ENCODE measurements at places on chromosomes 12 and 14.

- no peak for DNase-seq
Observed at GRCh38 chr12:128783129-128783574, 40.6 kb downstream of the SLC15A4 start.

- no peak for DNase-seq
Observed at GRCh38 chr14:55404173-55404854, 7.3 kb downstream of the ATG14 start.

DNA sequence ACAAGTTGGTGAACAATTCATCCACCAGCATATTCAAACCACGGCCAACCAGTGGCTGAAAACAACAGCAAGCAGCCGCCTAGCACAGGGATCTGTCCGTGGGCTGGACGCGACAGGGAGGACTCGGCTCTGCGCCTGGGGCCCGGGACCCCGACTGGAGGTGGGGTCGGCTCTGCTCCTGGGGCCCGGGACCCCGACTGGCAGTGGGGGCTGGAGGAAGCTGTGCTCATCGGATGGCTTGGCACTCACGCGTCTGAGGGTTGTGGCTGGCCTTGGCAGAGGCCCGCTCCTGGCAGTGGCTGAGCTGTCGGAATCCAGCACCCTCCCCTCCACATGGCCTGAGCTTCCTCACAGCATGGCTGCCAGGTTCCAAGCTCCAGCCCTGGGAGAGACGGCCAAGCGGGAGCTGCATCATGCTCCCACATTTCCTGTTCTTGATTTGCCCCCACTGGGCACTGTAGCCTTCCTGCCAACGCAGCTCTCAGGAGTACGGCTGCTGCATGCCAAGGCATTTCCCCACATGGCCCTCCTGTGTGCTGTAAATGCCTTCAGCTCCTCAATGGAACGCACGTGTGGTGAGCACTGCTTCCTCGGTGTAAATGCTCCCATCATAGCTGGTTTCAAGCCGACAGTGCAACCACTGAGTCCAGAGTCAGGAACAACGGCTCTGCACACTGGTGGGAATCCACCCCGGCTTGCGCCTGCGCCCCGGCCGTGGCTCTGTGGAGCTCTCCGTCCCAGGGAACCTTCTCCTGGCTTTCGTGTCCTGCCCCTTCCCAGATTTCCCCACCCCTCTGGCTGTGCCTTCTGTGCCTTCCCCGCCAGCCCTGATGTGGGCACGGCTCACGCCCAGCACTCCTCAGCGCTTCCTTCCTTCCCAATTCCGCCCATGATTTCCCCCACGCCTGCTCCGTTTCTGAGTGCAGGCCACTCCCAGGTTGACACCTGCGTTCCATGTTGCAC is 7.3 kb upstream of the GALNT9 start:
- DNase-seq = no peak

- DNase-seq = no peak
Observed at GRCh38 chr12:93081810-93082165, 152.7 kb upstream of the EEA1 start.

- no peak for DNase-seq
Observed at GRCh38 chr12:107632246-107632645, 53.4 kb upstream of the PWP1 start.

GRCh38 chr12:88957358-88957757 is 377.1 kb upstream of the KITLG start:
- DNase-seq = no peak

DNA sequence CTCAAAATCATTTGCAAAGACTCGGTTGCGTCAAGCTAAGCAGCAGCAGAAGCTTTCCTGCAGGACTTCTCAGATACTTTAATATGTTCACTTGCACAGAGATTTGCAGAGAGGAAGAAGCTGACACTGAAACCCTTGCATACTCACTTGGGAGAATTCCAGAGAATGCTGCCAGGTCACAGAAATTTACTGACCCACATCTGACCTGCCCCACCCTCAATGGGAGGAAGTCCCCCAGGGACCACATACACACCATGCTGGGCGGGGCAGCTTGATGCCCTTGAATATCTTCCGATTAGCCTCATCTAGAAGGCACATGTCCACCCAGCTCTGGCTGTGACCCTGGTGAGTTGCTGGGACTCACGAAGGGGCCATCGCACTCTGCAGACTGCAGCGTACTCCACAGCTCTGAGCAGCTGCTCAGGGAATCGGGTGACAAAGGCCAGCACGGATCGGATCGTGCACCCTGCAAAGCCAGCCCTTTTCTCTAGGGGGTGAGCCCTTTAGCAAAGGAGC is 83.2 kb downstream of the ITPK1 start:
- no peak for DNase-seq

GRCh38 chr14:100669468-100669867 is 57.2 kb upstream of the DLK1 start:
- DNase-seq = peak; percentile 15

DNA sequence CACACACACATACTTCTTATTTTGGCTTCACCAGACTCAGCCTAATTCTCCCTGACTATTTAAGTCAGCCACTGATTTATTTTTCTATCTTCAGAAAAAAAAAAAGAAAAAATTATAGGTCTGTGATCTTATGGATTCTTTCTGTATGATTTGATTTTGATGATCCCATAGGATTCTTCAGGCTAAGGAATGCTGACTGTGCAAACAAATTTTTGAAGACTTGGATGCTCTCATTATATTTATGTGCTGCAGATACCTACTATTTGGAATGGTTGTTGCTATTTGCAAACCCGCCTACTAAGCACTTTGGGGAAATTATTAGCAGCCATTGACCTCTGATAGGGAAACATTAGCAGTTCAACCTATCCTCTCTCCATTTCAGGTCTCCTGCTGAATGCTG is 4.0 kb upstream of the ANO4 start:
- DNase-seq = no peak

GRCh38 chr12:8911606-8912268 is 2.6 kb upstream of the PHC1 start:
- no peak for DNase-seq

DNA sequence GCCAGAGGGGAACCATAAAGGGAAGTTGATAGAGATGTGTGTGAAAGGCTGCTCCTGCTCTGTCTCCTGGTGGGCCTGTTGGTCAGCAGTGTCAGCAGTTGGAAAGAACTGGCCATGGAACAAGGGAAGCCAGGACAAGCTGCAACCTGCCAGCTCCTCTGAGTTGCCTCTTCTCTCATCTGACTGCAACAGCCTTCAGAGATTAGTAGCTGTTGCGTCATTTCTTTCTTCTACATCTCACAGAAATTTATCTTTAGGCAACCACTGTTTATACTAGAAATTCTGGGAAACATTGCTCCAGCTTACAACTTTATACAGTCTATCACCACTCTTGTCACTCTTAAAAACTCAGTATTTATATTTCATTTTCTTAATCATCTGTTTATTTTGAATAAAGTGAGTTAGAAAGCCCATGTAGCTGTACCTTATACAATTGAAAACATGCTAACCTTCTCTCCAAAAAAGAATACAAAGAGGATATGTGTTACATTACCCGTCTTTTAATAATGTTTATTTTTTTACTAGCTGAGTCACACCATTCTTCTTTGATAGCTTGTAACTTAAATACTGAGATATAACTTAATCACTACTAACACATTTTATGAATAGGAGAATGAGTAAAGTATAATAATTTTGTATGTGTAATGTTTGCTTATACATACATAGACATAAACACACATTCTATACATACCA is 224.2 kb downstream of the LRFN5 start:
- no peak for DNase-seq

DNA sequence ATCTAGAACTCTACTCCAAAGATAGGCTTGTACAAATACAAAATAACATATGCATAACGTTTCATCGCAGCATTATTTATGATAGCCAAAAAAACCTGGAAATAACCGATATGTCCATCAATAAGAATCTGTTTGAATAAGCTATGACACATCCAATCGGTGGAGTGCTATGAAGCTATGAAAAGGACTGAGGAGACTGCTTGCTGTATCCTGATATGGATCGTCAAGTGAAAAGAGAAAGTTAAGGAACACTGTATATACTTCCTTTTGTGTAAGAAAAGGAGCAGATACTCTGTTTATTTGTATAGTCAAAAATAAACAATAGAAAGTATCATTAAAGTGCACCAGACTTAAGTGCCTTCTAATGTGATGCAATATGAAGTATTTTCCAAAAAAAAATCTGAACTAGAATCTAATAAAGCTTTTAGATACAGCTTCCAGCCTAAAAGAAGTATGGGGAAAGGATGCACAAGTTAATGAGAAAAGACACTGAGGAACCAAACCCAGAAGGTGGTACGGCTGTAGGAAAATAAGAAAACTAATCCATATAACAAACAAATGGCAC is 645 bp upstream of the KLHDC1 start:
- no peak for DNase-seq

GRCh38 chr12:14775636-14775980 is 27.7 kb downstream of the WBP11 start:
- DNase-seq = no peak

GRCh38 chr14:61326847-61327246 is 5.5 kb downstream of the PRKCH start:
- DNase-seq = peak; percentile 53

- DNase-seq = no peak
Observed at GRCh38 chr14:70882776-70883492, 24.3 kb upstream of the PCNX1 start.

- DNase-seq = no peak
Observed at GRCh38 chr12:49519574-49519936, 19.3 kb upstream of the KCNH3 start.

DNA sequence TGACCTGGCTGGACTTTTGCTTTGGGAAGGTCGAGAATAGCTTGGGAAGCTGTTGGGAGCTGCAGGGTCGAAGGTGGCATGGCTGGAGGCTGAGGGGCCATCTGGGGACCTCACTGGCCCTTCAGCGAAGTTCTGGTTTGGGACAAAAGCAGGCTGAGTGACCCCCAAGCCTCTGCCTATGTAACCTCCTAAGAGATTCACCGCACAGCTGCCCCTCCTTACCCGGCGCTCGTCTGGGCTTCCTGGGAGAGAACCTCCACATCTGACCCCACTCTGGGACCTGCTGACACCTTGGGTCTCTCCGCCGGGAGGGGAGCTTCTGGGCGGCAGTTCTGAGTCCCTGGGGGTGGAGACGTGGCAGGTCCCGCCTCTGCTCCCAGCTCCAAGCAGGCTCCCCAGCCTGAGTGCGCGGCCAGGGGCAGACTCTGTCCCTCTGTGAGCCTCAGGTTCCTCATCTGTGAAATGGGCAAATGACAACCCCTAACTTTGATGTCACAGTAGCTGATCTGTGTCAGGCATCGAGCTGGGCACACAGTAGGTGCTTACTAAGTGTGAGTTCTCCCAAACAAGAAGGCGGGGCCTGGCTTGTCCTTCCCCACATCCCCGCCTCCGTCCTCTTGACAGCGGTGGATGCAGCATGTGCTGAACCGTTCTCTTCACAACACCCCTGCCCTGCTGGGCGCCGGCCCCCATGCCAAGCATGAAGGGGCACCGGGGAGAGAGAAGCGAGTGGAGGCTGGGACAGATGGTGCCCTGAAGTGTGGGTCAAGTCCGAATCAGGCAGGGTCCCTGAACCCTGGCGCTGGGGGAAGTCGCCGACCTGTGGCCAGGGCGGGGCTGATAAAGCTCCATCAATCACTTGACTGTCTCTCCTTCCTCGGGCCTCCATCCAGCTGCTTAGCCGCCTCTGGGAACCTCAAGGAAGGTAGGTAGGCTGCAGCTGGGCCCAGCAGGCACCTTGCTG is 3.8 kb downstream of the EXOC3L4 start:
- DNase-seq = no peak

- no peak for DNase-seq
Observed at GRCh38 chr12:24177889-24178288, 228.4 kb upstream of the SOX5 start.

DNA sequence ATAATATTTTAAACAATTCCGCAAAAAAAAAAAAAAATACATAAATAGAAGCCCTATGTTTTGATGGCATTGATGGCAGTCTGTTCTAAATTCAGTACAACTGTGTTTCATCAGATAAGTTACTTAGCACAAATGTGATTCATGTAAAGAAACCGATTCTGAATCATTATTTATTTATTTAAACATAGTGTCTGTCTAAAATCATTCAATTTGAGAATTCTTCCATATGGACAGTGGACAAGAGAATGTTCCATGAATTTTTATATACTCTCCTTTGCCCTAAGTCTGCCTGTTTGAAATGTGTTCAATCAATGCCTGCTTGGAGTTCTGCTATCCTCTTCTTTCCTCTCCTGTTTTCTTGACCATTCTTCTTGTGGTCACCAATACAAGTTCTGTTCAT is 126.5 kb downstream of the PDE3A start:
- no peak for DNase-seq

GRCh38 chr12:95244350-95244749 is 26.7 kb downstream of the VEZT start:
- DNase-seq = no peak

DNA sequence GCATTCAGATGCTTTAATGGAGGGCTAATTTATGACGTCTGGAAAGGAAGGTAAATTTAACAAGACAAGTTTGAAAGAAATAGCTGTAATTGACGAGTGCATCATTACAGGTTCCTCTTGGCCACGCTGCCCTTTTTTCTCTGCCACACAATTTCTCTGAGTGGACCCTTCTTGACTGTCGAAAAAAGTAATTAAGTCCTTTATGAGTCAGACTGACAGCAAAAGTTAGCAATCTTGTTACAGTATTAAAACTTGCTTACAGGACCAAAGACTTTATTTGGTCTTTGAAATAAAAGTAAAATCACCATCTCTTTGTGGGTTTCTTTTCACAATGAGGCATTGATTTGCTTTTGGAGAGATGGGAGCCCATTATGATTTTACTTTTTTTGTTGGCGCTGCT is 42.6 kb downstream of the SAMD4A start:
- DNase-seq = no peak

DNA sequence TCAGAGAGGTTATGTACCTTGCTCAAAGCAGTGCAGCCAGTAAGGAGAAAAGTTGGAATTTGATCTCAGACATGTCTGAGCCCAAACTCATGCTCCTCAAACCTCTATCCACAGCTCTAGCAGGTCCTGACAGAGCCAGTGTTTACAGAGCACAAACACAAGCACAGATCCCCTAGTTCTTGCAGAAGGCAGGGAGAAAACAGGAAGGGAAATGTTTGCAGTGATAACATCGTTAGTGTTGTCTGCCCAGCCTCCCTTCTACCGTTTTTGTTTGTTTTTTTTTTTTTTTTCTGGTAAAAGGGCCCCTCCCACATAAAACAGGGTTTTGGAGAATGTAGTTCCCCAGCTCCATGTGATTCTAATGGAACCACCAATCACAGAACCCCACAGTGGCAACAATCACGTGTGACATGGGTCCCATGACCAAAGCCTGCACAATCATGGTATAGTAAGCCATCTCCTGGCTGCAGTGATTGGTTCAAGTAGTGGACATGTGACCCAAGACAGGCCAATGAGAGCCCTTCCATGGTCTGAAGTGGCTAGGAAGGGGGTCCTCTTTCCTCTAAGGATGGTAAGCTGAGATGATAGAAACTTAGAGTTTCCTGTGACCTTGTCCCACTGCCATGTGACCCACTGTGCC is 513.4 kb downstream of the MED13L start:
- no peak for DNase-seq

GRCh38 chr14:47302121-47302520 is 373.3 kb downstream of the MDGA2 start:
- DNase-seq = no peak

DNA sequence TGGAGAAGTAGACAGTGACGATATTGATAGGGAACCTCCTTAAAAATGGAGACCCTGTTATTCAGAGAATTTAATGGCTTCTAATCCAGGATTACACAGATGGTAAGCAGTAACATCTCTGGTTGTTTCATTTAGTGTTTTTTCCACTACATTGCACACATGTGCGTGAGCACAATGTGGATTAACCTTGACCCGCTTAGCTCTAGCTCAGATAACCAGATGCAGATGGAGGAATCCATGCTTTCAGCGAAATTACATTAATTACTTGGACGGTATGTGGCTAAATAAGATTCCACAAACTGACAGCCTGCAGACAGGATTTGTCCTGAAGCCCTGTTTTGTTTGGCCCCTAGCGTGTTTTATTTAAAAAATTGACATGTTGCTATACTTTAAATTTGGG is 378.4 kb downstream of the CCDC91 start:
- DNase-seq = no peak

All from kidney (tissue), 22 donors.